ENCODE measurements at places on chromosomes 6 and 20. TPM values are rescaled to one million over a fixed set of nuclear protein-coding genes. Genes with fewer than 3 reads are reported as not detected.

- no peak for DNase-seq
Measured at GRCh38 chr20:53818457-53819177, 225.0 kb upstream of the ZNF217 start.

DNA sequence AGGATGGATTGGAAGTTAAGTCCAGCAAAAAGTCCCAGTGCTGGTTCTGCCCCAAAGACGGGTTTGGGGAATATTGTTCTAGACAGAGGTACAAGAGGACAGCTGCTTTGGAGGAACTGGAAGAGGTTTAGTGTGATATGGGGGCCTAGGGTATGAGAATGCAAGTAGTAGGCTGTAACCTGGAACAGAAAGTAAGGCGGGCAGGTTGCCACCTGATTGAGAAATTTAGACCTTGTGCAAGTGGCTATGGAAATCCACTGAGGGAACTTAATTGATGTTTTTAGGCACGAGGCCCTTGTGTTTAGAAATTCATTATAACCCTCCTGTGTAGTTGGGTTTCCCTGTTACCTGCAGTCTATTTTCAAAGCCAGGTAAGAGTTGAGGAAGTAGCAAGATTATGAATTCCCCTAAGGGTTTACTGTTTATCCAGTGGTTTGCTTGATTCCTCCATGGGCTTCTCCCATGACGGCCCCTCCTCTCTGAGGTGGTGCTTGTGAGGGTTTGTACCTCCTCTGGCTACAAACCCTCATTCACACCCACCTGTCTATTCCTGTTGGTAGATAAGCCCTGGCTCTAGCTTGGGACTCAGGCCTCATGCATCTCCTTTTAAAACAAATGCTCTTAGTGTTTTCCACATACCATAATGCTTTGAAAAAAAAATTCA, 42.0 kb upstream of the BCAS1 start:
- DNase-seq: no peak

DNA sequence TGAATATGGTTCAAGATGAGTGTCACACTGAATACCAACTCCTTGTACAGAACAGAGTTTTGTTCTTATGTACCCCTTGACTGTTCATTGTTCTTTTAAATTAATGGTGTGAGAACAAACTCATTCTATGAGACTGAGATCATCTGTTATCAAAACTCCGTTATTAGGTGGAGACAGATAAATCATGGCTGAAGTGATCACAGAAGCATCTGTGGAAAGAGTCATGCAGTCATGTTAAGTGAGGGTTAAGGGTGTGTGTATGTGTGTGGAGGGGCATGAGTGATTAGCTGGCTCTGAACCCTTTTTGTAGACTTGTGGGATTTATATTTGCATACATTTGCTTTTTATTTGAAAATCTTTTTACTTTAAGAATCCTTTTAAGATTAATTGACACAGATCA, 24.7 kb downstream of the ADGRG6 start:
- DNase-seq: no peak

- no peak for DNase-seq
Measured at GRCh38 chr6:125008261-125008703, 46.0 kb downstream of the RNF217 start.

DNA sequence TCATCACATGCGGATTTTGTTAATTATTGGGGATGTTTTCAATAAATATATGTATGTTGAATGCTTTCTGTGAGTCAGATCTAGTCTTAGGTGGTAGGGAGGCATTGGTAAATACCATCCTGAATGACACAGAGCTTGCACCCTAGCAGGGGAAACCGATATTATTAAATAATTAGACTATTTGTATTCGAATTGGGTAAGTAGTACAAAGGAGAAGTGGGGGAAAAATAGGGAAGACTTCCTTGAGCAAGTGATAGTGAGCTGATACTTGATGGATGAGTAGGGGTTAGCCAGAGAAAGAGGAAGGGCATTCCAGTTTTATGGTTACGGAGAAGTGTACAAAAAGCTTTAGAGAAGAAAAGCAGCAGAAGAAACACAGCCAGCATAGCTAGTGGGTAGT, 1.5 kb downstream of the RIOK1 start:
- DNase-seq: no peak

DNA sequence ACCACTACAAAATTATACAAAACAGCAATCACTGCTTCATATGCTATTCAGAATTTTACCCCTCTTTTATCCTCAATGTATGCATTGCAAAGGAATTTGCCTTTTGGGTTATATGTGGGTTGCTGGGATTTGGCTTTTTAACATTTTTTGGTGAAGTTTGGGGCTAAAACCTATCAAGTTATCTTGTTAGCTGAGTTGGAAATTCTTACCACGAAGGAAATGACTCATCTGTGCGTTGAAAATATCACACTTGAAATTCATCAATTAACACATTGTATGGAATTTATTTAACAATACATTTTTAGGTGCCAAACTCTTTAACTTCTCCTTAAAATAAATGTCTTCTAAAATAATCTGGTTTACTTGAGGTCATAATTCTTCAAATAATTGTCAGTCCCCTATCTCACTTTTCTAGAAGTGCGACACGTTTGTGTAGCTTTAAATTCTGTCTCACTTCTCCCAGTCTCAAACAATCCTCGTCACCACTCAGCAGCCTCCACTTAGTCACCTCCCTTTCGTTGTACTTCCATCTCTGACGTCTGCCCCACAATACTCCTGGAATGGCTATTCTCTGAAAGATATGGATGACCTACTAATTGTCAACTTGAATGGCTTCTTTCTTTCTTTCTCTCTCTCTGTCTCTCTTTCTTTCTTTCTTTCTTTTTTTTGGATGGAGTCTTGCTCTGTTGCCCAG, 88.5 kb downstream of the PHACTR1 start:
- no peak for DNase-seq

- DNase-seq: no peak
Measured at GRCh38 chr20:3889489-3890397, 556 bp downstream of the PANK2 start.

DNA sequence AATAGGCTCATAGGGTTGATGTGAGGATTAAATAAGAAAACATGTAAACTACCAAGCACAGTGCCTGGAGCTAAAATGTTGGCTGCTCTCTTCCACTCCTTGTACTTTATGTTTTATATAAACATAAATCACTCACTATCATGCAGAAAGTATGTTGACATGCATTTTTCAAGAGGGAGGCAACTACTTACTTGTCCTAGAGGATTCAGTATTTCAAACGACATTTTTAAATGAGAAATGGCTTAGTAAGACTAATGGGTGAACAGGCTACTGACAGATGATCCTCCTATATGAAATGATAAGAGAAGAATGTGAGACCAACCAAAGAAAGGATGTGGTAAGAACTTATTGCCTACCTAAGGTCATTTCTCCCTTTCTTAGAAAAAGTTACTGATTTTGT, 21.0 kb downstream of the LATS1 start:
- no peak for DNase-seq

GRCh38 chr6:33607784-33608161, 13.3 kb upstream of the ITPR3 start:
- DNase-seq: no peak

DNA sequence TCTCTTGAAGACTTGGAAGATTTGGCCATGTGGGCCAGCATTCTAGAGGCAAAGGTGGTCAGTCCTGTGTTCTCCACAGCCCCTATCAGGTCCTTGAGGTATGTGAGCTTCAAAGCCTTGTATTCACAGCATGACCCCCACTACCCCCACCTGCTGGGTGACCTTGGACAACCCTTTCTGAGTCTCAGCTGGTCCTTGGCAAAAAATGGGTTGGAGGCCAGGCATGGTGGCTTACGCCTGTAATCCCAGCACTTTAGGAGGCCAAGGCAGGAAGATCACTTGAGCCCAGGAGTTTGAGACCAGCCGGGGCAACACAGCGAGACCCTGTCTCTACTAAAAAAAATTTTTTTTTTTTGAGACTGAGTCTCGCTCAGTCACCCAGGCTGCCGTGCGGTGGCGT, 42.6 kb downstream of the UBE2V1 start:
- DNase-seq: no peak

- DNase-seq: no peak
Measured at GRCh38 chr6:7373739-7374138, 15.8 kb downstream of the CAGE1 start.

DNA sequence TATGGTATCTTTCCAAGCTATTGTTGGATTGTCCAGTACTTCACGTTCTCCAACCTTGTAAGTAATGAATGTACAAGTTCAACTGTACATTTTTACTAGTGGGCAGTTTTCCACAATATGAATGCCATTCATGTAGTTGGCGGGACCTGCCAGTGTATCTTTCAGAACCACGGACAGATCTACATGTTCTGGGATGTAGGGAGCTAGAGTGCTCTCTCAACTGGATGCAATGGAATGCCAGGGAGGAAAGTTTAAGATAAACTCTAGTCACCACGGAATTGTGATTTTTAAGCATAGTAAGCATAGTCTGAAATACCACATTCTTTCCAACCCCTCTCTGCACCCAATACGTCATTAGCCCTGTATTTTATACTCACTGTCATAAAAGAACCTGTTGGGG, 21.5 kb upstream of the HLA-C start:
- no peak for DNase-seq

DNA sequence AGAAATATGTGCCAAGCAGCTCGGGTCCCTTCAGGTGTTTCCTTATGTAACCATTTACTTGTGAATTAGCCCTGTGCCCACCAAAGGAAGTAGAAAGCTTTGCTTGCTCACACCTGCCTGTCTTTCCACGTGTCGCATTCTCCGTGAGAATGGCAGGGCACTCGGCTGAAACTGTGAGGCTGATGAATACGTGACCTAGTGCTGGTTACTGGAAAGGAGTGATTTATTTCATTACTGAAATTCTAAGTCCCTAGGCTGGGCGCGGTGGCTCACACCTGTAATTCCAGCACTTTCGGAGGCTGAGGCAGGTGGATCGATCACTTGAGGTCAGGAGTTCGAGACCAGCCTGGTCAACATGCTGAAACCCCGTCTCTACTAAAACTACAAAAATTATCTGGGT, 45.9 kb upstream of the TULP1 start:
- DNase-seq: no peak

- no peak for DNase-seq
Measured at GRCh38 chr6:5203546-5203945, 57.2 kb downstream of the LYRM4 start.

Gene CCM2L
- not detected for polyA plus RNA-seq

Gene GLP1R
- not detected for polyA plus RNA-seq

Gene DNAH8
- not detected for polyA plus RNA-seq

Gene ADGRF1
- not detected for polyA plus RNA-seq

Gene BTN1A1
- polyA plus RNA-seq: not detected

Gene SLC22A23
- 0.12 TPM for polyA plus RNA-seq

Gene CCN5
- polyA plus RNA-seq: 0.37 TPM

Gene NCOA3
- polyA plus RNA-seq: 22.1 TPM

Gene PDE7B
- polyA plus RNA-seq: 17.4 TPM

Gene MTG2
- polyA plus RNA-seq: 15.6 TPM

Gene RGS17
- polyA plus RNA-seq: 8.9 TPM

All from AG04450 (cell line).